ENCODE measurements at places on chromosomes 7 and 10.

- DNase-seq: no peak
Observed at GRCh38 chr7:29274146-29275017, 79.8 kb downstream of the CHN2 start.

DNA sequence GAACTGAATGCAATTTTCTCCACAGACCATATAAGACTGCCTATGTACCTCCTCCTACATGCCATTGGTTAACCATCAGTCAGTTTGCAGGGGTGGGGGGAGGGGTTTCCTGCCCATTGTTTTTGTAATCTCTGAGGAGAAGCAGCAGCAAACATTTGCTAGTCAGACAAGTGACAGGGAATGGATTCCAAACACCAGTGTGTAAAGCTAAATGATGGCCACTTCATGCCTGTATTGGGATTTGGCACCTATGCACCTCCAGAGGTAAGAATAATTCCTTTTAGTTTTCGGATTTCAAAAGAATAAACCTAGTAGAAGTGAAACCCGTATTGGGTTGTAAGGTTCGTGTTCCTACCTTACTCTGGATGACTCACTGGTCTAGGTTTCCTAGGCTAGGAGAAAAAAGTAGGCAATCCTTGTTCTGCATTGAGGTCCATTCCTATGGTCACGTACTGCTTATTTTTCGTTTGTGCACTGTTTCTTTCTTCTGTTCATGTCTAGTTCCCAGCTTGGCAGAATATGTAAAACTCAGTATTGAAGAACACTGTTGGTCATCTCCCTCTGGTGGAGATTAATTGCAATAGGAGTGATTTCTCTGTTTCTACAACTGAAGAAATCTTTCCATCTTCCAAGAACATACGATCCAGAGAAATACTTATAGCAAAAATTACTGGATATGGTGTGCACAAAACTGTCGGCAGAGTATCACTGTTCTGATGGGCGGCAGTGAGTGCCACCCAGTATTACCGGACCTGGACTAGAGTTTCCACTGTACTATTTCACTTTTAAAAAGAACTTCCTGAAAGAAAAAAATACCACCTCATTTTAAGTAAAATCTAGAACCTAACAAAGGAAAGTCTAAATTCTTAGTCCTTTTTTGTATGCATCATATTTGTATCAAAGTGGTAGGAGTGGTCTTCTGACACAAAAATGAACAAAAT lies at the start of gene AKR1C3:
Gene AKR1C3 (plus strand): TSS at position 150 of the 941 bp plus-strand sequence. CDS start 31 bp downstream, at position 181.
- no peak for DNase-seq

DNA sequence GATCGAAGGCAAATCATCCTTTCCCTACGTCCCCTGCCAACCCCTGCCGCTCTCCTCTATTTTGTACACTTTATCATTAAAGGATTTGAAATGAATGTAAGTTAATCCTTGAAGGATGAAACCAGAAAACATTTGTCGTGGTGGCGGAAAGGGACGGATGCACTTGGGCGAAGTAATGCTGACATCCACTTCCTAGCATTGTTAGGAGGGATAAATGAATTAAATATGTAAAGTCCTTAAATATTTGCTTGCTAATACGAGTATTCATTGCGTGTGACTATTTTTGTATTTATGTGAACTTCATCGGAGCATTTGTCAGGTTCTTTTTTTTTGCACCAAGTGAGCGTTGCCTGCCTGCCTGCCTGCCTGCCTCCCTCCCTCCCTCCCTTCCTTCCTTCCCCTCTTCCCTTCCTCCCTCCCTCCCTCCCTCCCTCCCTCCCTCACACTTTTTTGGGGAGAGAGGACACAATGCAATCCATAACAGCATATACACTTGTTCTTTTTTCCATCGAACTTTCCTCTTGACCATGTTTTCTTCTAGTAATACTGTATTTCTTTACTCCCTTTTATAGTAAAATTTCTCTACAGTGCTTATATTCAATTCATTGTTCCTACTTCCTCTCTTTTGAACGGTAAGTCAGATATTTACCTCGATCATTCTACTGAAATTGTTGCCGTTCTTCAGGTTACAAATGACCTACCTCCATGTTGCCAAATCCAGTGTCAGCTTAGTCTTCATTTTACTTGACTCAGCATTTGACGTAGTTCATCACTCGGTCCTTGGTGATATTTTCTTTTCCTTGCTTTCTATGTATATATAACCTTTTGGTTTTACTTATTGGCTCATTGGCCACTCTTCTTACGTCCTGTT lies 831 bp downstream of the CCDC7 start:
- no peak for DNase-seq

DNA sequence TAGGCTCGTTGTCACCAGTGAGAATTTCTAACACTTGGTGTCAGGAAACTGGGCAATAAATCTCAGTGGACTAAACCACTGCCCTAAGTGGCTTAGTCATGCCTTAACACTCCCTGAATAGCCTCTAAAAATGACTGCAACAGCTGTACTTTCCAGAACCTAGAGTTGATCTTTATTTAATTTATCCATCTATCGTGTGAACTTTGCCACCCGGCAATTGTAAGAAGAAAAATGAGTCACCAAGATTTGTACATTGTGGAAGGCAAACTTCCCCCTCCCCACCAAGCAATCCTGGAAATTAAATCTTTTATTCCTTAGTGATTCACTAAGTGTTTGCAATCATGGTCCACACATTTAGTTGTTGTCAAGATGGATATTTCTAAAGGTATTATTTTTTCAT lies 47.1 kb downstream of the NXPH1 start:
- DNase-seq: no peak

DNA sequence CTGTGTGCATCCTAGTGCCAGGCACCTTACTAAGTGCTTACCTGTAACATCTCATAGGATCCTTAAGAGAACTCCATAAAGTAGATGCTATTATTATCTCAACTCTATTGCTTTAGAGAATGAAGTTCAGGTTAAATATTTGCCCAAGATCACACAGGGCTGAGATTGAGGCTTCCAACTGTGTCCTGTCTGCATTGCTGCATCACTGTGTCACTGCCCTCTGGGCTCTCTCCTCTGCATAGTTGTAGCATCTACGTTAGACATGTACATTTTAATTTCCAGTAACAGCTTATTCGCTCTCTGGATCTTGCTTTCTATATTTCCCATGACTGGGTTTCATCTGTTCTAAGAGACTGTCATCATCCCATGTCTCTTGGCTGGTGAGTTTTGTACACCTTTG lies 63.6 kb upstream of the FZD8 start:
- DNase-seq: no peak

DNA sequence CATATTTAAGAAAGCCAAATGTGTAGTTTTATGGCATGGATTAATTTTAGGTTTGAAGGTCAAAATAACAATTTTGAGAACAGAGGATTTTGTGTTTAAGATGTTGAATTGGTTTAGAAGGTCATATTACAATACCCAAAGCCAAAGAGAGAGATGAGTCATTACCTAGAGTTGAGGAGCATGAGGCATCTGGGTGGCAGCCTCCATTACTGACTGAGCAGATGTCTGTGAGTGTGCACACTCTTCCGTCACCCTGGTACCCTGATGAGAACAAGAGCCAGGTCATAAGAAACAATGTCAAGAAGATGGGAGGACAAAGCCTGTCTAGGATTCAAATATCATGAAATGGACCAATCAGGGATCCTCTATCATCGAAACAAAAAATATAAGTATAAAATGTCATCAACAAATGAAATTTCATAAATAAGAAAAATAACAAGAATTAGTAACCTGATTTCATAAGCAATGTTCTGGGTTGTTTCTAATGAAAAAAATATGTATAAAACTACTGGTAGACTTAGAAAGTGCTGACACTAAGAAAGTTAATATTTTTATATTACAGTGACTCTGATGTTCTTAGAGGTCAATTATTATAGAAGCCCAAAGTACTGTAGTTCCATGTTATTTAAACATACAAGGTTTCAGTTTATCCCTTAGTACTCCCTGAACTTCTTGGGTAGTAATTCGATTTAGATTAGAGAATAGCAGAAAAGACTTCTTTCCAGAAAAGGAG lies 20.0 kb downstream of the CUBN start:
- no peak for DNase-seq

DNA sequence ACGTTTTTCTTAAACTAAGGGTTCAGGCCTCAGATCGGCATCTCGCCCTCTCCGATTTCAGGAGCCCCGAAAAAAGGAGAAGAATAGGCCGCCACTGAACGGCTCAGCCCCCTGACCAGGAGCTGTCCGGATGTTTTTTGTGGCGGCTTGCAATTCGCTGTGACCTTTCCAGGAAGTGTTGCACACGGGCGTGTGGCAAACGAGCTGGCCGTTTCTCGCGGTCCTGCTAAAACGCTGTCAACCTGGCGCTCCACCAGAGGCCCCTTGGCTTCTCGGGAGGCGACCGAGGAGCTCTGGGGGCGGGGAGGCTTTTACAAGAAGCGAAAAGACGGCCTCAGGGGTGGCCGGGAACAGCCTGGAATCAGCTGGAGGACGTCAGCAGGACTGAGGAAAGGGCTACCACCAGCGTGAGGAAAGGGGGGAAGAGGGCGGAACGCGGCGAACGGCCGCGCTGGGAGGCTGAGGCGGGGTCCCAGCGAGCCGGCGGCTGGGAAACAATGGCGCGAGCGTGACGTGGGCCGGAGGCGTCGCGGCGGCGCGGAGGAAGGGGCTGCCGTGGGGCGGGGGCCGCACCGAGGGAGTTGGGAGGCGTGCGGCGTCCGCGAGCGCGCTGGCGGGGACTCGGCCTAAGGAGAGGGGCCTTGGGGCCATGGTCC lies 493 bp downstream of the NT5C2 start:
- peak; percentile 38 for DNase-seq

DNA sequence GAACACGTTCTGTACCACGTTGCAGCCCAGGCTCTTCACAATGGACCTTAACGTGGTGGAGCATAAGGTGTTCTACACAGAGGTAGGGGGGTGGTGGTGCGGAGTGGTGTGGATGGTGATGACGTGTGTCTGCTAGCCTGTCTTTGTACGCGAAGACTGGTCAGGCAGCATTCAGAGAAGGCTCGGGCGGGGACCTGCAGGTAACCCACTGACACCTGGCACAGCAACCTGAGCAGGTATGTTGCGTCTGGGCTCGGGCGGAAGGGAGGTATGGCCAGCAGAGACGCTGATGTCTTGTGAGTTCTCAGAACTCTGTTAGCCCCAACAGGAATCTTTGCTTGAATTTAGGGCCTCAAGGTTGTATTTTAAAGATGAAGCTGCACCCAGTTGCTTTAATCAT lies 55.0 kb downstream of the TRRAP start:
- DNase-seq: no peak

DNA sequence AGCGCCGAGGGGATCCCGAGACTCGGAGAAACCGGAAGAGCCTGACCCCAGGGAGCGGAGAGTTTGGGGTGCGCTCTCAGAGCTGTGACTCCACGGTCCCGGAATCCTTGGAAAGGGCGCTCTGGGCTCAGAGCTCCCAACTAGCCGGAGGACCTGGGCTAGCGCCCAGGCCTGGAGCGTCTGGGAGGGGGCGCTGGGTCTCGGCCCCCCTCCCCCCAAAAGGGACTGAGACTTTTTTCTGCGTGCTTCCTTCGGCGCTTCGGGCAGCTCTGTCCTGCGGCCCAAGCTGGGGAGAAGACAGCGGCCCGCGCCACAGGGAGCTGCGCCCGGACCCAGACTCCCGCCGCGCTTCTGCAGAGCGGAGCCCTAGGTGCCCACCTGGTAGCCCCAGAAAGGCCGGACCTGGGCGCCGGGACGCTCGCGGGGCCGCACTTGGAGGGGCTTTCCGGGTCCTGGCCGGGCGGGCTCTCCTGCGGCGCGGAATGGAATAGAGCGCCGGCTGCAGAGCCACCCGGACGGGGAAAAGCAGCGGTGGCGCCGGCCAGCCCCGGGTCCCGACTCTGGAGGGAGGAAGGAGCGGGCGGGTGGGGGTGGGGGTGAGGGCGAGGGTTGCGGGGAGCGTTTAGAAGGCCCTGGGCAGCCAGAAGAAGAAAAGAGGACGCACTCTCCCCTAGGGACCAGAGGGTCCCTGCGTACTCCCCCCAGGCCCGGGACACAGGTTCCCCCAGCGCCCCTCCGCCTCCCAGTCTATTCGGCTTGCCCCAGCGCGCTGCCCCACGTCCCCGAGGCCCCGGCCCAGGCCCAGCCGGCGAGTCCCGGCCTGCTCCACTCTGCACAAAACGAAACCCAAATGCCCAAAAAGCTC lies 4.7 kb downstream of the ZNF503 start:
- no peak for DNase-seq

- DNase-seq: no peak
Observed at GRCh38 chr7:21902240-21902639, 43.5 kb downstream of the CDCA7L start.

GRCh38 chr10:86282664-86283465 lies 83.7 kb downstream of the GRID1 start:
- DNase-seq: no peak

DNA sequence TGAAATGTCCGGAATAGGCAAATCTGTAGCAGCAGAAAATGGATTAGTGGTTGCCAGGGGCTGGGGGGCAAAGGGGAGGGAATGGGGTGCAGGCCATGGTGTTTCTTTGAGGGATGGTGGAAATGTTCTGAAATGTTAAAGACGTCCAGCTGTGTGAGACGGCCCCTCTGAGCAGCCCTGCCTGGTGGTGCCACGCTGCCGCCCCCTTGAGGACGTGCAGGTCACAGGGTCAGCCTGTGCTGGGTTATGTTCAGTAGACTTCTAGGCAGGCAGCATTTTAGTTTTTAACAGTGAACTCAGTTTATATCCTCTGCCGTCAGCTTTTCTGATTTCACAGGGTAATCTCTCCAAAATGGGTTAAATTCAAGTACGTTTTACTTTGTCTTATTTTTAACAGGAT lies 9.4 kb downstream of the NUB1 start:
- no peak for DNase-seq

- no peak for DNase-seq
Observed at GRCh38 chr7:134422638-134423037, 36.3 kb downstream of the AKR1B1 start.

- no peak for DNase-seq
Observed at GRCh38 chr10:88707429-88708155, 1.5 kb downstream of the LIPK start.

GRCh38 chr10:60873758-60874157 lies 70.2 kb downstream of the RHOBTB1 start:
- no peak for DNase-seq
